ENCODE measurements at places on chromosomes 11 and 22.

DNA sequence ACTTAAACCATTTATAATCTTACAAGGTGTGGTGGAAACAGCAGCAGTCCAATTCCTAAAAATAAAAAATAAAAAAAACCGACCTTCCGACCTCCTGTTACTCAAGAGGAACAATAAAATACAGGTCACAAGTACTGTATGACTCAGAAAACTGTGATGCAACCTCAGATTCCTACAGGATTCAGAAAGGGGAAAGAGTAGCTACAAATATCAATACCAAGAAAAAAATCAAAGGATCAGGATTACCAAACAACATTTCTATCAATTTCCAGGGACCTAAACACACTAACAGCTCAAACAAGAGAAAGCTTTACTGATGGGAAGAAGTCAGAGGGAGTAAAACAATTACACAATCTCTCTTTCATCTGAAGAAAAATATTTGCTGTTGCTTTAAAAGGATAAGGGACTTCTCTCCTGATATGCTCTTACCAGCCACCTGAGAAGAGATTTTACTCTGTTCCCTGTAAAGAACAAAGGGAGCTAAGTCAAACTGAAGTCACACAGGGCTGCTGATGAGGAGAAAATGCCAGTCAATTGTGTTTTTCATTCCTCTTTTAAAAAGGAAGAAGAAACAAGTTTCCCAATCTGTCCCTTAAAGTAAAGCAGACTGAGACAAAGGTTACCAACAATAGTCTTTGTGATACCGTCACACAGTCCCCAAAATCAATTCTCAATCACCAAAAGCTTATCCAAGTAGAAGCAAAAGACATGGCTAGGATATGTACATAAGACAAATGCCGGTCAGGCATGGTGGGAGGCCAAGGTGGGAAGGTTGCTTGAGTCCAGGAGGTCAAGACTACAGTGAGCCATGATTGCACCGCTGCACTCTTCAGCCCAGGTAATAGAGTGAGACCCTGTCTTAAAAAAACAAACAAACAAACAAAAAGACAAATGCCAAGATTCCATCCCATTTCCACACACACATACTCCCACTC, 39.3 kb downstream of the AMBRA1 start:
- no peak for DNase-seq

DNA sequence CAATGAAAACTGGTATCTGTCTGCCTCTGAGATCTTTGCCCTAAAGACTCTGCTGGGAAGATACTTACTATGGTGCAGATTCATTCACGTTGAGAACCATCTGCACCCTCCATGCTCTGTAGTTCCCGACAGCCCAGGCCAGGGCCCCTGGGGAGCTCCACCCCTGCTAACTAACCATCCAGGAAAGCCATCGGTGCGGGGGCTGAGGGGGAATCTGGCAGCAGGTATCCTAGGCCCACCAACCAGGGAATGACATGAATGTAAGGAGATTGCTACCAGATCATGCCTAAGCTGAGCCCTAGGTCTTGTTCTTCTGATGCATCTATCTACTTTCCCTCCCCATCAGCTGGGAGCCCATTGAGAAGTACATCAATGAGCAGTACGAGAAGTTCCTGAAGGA, 11.3 kb upstream of the WBP2NL start:
- no peak for DNase-seq

DNA sequence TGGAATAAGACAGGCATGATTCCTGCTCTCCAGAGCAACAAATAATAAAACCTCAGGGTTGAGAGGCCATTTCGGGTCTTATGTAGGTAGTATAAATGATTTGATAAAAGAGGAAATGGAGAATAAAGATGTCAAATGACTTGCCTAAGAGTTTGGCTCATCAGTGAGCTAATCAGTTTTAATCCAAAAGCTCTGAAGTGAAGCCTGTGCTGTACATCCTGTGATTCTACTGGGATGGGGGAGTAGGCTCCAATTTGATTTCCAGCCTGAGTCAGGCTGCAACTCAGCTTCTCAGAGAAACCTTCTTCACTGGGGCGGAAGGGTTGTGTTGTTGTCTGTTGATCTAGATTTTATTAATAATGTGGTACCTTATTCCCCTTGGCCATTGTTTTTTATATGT, 192.2 kb upstream of the SORL1-AS1 start:
- DNase-seq, result no peak

- peak; percentile 77 for DNase-seq
Measured at GRCh38 chr11:112588252-112588694, 327.6 kb upstream of the PLET1 start.
